ENCODE measurements at places on chromosomes 4 and X.

DNA sequence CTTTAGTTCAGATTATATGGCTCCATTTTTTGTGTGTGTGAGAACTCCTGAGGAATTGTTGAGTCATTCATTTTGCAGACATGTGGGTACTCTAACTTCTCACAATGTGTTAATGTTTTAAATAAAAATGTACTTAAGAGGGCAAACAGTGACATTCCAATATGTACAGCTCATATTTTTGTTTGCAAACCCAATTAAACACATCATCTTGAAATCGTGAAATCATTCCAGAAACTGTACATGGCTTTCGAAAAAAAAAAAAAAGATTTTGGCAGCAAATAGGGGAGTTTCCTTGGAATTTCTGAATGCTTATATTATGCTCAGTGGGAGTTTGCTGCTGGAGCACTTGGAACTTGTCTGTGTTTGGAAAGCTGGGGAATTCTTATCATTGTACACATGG is 85.0 kb downstream of the HPGD start:
- DNase-seq = no peak

GRCh38 chr4:144818136-144818535 is 172.2 kb downstream of the HHIP start:
- no peak for DNase-seq

GRCh38 chrX:45762699-45763647 is 562.3 kb upstream of the DIPK2B start:
- DNase-seq = no peak

GRCh38 chr4:127905029-127905428 is 24.3 kb downstream of the PLK4 start:
- DNase-seq = no peak

GRCh38 chrX:72100824-72101351 is 30.8 kb downstream of the RTL5 start:
- no peak for DNase-seq

- no peak for DNase-seq
These were observed 39.1 kb upstream of the UCP1 start for GRCh38 chr4:140607852-140608251.

GRCh38 chrX:2840961-2841360 is 12.2 kb downstream of the GYG2 start:
- no peak for DNase-seq

- no peak for DNase-seq
These were observed 50.5 kb downstream of the RASL11B start for GRCh38 chr4:52912608-52913007.

- no peak for DNase-seq
These were observed 245.2 kb upstream of the SMIM31 start for GRCh38 chr4:164508771-164509170.

DNA sequence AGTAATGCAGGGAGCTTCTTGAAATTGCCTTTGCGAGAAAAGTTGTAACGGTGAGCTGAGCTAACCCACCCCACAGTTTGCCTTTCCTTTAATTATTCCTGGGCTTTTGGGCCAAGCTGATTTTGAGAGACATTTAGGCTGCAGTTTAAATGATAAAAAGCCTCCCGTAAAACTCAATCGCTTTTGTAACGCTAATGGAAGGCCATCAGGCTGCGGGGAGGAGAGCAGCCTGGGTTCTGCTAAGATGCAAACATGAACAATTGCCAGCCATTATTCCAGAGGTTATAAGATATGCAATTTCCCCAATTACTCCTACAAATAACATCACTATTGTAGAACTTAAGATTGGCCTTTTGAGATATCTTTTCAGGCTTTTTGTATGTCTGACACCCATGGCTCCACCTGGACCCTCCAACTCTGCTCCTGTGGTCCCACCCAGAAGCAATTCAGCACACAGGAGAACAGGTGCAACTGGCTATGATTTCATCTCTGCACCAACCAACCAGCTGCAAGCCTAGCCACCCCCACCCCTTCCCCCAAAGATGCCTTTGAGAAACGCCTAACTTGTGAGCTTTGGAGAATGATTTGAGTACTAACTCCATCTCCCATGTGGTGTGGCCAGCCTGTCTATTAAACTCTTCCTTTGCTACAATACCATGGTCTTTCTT is 108.2 kb upstream of the FAM9C start:
- DNase-seq = no peak

DNA sequence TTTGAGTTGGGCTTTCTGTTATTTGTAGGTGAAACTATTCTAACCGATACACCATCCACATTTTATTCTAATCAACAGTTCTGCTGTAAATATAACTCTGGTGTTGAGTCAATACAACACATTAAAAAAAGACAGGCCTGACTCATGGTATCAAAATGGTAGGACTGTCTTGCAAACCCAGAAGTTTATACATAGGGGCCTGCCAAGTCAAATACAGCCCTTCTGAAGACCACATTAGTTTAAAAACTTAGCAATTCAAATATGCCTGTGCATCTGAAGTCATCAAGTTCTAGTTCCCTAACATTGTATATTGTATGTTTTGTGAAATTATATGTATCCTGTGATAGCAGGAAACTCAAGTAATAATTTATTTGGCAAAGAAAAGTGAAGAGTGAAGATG is 24.4 kb upstream of the PDE5A start:
- DNase-seq = no peak

DNA sequence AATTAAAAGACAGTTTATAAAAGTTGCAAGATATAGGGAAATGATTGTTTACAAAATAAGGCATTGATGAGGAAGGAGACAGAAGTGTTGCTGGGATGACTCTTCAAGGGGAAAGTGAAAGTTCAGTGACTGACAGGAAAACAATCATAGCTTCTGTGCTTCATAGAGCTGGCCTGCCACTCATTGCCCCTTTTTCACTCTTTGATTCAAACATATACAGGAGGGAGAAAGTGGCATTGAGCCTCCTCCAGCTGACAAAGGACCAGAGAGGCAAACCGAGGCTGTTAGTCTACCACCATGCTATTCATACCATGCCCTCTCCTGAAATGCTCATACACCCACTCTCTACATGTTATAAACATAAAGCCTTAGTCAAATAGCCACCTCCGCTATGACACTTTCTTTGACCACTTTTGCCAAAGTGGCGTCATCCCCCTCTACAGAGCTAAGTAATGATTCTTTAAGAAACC is 79.2 kb upstream of the ATOH1 start:
- no peak for DNase-seq

DNA sequence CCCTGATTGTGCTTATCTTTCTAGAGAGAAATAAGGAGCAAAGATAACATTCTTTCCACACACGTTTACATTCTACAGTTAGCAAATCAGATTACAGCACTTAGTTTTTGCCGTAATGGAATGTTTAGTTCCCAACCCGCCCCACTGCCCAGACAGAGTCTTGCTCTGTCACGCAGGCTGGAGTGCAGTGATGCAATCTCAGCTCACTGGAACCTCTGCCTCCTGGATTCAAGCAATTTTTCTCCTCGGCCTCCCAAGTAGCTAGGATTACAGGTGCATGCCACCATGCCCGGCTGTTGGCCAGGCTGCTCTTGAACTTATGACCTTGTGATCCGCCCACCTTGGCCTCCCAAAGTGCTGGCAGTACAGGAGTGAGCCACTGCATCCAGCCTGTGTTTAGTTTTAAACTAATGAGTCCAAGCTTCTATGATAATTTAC is 8.4 kb upstream of the PRPS1 start:
- DNase-seq = no peak

GRCh38 chr4:149264093-149264733 is 551.4 kb downstream of the IQCM start:
- DNase-seq = no peak

DNA sequence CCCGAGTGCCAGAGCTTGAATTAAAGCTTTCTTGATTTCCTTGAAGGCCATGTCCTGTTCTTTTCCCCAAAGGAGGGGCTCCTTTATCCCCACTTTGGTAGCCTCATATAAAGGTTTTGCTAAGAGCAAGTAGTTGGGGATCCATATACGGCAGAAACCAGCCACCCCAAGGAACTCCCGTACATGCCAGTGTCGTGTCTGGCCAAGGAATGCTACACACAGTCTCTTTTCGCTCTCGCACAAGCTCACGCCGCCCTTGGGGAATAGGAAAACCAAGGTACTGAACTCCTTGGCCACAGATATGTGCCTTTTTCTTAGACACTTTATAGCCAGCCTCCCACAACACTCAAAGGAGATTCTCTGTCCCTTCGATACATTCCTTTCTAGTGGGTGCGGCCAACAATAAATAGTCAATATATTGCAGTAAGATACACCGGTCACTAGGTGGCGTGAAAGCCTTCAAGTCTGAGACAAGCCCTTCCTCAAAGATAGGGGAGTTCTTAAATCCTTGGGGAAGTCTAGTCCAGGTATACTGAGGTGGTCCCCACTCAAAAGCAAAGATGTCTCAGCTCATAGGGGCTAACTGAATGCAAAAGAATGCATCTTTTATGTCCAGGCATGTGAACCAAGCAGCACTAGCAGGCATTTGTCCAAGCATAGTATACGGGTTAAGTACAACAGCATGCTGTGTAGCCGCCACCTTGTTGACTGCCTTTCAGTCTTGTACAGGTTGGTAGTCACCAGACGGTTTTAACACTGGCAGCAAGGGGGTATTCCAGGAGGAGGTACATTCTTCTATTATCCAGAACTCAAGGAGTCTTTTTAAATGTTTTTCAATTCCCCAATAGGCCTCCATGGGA is 57.8 kb upstream of the XAGE1B start:
- DNase-seq = peak; percentile 30

- DNase-seq = no peak
These were observed 493.0 kb downstream of the ZIC3 start for GRCh38 chrX:138058931-138059330.

GRCh38 chrX:11781133-11781532 is 23.1 kb downstream of the MSL3 start:
- no peak for DNase-seq

DNA sequence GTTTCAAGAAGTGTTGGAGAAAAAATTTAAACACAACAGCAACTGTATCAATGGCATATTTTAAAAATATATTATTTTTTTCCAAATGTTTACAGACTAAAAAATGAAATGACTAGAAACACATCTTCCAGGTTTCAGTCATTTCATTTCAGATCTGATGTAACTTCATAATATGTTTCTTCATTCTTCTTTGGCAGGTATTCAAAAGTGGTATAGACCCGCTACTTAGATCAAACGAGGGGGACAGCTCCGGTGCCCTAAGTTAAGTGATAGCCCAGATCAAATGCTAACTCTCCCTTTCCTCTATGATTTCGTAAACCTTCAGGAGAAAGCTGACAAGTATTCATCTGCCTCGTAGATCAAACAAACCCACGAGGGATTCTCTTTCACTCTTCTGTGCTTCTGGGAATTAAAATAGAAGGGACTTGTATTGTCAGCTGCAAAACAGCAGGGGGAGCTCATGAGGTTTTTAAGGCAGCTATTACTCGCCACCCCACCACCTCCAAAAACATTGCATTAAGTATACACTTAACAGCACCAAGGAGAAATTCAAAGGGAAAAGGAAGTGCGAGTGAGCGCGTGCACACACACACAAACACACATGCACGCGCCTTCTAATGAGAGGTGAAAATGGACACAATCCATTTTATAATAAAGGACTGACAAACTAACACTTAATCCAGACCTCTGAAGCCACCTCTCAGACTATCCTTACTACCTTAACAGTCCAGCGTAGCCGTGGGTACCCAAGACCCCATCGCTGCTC is 21.4 kb downstream of the HELT start:
- peak; percentile 36 for DNase-seq

DNA sequence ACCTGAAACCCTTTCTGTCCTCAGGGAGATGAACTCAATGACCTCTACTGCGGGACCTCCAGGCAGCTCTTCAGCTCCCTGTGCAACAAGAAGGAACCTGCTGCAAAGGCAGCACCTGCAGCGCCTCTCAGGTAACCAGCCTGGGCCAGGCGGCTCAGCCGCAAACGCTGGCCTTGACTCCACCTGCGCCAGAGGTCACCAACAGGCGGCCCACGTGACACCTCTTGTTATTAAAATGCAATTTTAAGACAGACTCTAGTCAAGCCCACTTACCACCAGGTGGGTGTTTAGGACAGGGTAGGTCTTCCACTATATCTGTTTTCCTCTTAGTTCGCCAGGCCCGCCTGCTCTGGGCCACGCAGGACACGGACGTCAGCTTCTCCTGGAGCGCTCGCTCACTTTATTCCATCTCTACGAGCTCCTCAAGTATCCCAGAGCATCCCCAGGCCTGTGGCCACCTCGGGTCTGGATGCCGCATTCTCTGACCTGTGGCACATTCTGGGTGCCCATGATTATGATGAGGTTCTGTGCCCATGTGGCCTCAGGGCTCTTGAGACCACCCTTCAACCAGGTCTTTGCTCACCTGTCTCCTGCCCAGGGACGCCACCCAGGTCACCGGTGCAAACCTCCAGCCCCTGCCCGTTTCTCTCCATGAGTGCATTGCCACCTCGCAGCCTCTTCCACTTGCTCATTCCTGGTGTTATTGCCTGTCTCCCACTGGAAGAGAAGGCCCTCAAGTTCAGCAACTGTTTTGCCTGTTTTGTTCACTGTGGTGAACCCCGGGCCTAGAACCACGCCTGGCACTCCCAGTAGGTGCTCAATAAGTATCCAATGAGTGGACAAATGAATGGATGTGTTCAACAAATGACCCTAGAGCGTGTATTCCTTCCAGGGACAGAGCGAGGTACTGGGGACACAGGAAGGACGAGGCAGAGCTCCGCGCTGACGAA is 32.8 kb upstream of the JAKMIP1 start:
- DNase-seq = no peak

DNA sequence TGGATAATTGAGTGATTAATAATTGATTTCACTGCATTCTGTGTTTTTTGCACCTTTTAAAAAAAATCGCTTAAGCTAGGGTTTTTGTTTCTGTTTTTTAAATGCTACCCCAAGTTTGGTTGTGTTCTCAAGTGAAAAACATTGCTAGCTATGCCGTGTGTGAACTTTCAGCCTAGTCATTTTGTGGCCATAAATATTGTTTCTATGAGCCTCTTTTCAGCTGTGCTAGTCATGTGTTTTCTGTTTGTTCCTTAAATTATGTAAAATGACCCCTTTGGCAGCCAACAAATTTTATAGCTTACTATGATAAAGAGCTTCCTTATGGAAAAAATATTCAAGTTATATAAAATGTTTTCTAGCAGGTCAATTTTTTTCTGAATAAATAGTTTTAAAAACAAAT is 59.1 kb downstream of the GALNT7 start:
- DNase-seq = no peak

DNA sequence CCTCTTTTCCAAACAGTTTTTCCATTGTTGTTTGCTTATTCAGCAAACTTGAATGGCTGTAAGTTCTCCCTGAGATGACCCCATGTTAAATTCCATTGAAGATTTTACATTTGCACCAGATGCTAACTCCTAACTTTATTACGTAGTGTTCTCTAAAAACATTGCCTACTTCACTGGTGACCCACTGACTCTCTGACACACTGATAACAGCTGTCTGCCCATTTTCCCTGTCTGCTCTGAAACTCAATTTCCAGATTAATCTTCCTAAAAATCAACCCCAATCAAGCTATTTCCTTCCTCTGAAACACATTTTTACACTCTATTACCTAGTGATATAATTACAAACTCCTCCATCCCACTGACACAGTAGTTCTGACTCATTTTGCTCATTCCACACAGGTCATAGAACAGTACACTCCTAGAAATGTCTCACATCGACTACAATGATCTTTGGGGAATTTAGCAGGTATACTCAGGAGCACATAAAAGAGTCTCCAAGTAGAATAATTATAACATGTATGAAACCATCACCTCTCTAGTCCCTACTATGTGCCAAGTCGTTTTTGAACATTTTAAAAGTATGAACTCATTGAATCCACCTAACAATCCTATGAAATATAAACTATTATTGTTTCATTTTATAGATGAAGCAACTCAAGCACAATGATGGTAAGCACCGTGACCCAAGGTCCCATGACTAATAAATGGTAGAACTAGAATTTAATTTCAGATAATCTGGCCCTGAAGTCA is 210.9 kb downstream of the SLIT2 start:
- DNase-seq = no peak

Measured in NCI-H345 (cell line).